ENCODE measurements at places on chromosomes 5 and 9.

DNA sequence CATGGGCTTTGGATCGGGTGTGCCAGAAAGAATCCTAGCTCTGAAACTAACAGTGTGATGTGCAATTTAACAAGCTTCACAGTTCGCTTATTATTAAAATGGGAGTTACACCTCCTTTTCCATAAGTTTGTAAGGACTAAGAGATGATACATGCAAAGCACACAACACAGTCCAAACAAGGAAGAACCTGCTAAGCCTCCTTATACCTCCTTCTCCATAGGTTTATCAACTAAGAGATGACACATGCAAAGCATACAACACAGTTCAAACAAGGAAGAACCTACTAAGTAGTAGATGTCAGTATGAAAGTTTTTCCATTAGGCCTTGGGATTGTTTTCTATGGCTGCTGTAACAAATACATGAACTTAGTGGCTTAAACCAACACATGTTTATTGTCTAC is 215.9 kb downstream of the DCP2 start:
- DNase-seq, result no peak

DNA sequence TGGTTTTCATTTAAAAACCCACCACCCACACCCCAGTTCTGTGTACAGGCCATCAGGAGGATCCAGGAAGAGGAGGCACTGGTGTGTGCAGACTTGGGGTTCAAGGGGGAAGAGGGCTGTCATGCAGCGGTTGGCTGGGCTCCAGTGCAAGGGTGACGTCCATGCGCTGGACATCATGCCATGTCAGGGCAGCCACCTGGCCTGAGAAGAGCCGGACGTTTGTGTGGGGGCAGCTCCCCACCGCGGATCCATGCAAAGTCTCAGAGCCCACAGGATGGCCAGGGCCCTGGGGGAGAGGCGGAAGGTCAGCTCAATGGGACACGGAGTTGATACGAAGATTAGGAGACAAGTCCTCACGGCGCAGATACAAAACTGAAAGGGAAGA is 11.1 kb downstream of the BRD9 start:
- DNase-seq, result no peak

DNA sequence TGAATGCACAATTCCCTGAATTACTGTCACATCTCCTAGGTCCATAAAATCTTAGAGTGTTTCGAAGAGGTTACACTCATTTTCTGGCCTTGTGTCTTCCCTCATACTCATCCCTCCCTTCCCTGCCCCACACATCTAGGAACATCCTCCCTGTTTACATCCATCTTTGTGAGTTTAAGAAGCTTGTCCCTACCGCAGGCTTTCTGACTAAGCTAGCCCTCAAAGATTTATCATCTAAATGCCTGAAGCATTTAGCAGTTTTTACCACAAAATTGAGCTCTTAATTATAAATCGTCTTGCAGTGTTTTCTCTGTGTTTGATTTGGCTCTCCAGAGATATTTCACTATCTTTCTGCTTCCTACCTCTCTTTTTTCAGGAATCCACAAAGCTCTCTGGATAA is 374.8 kb downstream of the KIAA0825 start:
- no peak for DNase-seq

GRCh38 chr5:29023541-29023940 is 1985.2 kb upstream of the CDH9 start:
- DNase-seq, result no peak

GRCh38 chr9:16139774-16140173 is 586.9 kb downstream of the CCDC171 start:
- no peak for DNase-seq

GRCh38 chr9:107989544-107989943 is 500.0 kb upstream of the KLF4 start:
- DNase-seq, result no peak

DNA sequence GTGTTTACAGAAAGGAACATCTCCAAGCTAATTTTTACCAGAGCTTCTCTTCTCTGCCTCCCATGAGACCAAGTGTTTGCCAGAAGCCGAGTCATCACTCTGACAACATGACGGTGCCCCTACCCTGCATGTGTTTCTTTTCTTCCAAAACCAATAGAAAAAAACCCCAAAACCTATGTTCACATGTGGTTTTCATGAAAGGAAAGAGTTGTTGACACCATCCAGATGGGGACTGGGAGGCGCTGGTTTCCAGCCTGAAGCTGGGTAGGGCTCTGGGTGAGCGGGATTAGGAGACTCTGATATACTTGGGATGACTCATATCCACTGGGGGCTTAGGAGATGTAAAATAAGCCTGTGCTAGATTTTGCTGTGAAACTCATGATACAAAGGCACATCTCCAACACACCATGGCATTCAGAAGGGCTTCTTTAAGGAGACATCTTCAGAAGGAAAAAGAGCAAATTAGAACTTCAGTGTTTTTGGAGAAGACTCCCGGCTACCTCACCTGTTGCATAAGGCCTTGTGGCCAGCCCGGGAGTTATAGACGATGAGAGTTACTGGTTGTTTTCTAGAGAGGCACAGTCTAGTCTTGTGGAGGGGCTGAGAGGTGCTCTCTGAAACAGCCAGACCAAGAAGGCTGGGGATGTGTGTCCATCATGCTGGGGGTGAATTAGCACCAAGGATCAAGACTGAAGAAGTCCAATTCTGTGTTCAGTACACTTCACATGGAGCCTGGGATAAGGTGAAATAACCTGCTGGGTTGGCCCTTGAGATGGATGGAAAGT is 108.9 kb upstream of the LHFPL2 start:
- no peak for DNase-seq

DNA sequence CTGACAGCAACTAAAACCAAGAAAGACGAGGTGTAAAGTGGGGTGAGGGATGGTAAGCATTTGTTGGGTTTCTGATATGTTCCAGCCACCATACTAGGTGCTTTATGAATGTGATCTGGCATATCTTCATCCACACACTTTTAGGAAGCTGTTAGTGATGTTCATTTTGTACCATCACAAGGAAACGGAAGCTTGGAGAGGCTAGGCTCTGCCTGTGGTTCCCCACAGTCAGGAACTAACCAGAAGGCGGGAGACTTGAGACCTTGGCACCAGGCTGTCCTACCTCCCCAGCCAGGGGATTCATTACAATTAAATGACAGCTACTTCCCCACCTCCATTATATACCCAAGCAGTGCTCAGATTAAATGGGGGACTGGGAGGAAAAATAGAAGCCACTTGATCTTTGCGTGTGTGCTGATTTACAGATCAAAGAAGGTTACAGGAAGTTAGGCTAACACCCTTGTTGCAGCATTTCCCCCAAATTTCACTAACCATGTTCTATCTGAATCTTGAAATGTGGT is 43.0 kb downstream of the SFXN1 start:
- peak; percentile 48 for DNase-seq

GRCh38 chr5:145189746-145190145 is 645.4 kb downstream of the PRELID2 start:
- DNase-seq, result no peak

- DNase-seq, result no peak
These were observed 184.2 kb downstream of the NSG2 start for GRCh38 chr5:174229514-174230370.

- DNase-seq, result no peak
These were observed 195.5 kb downstream of the TMEM167A start for GRCh38 chr5:82881571-82882174.

DNA sequence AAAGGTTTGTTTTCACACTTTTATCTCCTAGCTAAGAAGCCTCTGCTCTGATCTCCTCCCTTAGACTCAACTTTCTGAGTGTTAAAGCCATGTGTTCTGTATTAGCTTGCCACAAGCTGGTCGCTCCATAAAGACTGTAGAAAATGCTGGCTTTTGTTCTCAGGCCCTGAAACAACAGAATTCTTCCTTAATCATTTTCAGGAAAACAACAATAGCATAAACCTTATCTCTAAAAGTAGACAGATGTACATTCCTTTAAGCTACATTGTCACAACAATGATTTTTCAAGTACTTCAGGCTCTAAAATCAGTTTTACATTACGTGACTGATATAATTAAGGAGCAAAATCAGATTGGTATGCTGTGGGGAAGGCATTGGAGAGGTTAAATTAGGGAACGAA is 41.9 kb downstream of the VCAN start:
- no peak for DNase-seq

GRCh38 chr5:99334936-99335335 is 406.1 kb upstream of the CHD1 start:
- no peak for DNase-seq

DNA sequence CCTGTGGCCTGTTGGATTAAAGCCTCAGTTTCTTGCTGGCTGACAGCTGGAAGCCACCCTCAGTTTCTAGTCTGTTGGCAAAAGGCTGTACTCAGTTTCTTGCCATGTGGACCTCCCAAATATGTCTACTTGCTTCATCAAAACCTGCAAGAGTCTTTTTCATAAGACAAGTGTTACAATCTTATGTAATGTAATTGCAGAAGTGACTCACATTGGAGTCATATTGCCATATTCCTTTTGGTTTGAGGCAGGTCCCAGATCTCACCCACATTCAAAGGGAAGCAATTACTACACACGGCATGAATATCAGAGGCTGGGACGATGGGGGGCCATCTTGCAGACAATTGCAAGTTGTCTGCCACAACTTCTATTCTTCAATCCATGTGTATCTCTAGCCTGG is 286.7 kb upstream of the IL12B start:
- no peak for DNase-seq

DNA sequence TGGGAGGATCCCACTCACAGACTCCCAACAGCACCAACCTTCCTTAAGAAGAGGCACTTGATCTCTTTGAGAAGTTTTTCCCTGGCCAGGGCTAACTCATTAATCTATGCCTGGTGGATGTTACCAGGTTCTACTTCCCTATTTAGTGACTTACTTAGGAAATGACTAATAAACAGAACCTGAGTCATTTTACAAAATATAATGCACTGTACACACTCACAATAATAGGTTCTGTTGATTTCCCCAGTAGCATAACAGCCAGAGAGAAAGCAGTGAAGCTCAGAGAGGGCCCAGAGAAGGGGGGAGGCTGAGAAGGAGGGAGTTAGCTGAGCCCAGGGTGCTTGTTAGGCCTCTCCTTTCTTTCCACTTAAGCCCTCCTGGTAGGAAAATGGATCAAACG is 27.1 kb downstream of the FRMD3 start:
- no peak for DNase-seq

- DNase-seq, result no peak
These were observed 8.6 kb upstream of the ZNF169 start for GRCh38 chr9:94250456-94250855.

DNA sequence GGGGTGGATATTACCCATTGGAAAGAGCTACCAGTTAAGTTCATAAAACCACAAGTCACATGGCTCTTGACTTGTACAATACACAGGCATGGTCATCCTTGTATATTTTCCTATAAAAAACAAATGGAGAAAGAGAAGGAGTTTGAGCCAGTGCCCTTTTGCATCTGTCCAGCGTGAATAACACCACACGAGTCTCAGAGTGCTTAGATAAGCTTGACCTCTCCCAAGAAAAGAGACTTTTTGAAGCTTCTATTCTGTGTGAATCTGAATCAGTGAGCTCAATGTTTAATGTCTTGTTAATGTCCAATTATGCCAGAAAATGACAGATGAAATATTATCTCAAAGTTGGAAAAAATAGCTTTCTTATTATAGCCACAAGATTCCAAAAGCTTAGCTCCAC is 30.9 kb upstream of the LPAR1 start:
- no peak for DNase-seq

GRCh38 chr9:115109486-115109885 is 8.5 kb downstream of the TNC start:
- DNase-seq, result no peak

DNA sequence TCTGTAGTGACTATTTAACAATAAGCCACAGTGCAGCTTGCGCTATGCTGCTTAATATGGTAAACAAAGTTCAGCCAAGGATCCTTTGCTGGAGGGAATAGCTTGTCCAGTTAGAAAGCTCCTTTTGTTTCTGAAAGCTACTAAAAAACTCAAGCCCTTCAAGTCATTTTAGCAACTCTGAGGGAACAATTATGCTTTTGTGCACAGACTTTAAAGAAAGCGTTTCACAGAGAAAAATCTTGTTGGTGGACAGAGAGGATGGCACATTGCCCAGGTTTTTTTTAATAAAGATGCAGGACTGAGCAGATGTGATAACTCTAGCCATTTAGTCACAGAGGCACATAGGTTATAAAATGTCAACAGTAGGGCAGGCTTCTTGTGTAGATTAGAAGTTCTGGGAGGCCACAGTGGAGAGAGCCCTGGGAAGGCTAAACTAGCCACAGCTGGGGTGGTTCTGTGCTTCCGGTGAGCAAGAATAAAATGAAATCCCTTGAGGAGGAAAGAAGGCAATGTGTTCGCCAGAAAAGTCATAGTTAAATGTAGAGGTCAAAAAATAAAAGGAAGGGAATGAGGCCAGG is 63.4 kb downstream of the ALDH7A1 start:
- no peak for DNase-seq

GRCh38 chr5:133356984-133357421 is 255.3 kb downstream of the FSTL4 start:
- DNase-seq, result no peak

GRCh38 chr5:116709082-116709481 is 134.5 kb upstream of the SEMA6A start:
- no peak for DNase-seq

- DNase-seq, result no peak
These were observed 1007.1 kb downstream of the PTPRD start for GRCh38 chr9:9605681-9606080.

DNA sequence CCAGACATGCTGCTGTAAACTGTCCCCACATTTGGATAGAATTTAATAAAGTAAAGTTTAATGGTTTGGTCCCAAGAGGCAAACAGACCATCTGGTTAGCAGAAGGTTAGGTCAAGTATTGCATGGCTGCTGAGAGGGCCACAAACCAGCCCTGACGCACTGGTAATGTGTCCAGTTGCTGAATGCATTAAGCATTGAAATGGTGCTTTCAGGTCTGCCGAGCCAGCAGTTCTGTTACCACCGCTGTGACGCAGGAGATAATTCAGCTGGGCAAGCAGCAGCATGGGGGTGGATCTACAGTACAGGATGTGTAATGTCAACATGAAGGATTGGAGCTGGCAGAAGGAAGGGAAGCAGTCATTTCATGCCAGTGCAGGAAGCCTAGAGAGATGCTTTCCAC is 16.0 kb downstream of the ZNF462 start:
- DNase-seq, result no peak

- no peak for DNase-seq
These were observed 85.2 kb upstream of the CLINT1 start for GRCh38 chr5:157944077-157944633.

DNA sequence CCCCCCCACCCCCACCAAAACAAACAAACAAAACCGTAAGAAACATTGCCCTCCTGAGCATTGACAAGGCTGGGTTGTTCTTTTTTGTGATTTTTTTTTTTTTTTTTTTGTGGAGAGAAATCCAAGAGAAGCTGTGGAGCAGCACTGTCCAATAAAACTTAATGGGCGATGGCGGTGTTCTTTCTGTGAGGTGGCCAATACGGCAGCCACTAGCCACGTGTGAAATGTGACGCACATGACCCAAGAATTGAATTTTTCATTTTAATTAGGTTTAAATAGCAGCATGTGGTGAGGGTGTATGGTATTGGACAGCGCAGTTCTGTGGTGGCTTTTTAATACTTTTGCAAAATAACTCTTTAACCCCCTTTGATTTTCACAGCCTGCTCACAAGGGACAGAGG is 251.1 kb downstream of the PDZD2 start:
- no peak for DNase-seq

GRCh38 chr9:137787381-137787780 is 90.2 kb upstream of the CACNA1B start:
- no peak for DNase-seq

GRCh38 chr9:89820337-89820736 is 215.5 kb downstream of the GADD45G start:
- no peak for DNase-seq
